Eye (tissue), 1 donor: ENCODE measurements at places on chromosomes 16 and 17.

DNA sequence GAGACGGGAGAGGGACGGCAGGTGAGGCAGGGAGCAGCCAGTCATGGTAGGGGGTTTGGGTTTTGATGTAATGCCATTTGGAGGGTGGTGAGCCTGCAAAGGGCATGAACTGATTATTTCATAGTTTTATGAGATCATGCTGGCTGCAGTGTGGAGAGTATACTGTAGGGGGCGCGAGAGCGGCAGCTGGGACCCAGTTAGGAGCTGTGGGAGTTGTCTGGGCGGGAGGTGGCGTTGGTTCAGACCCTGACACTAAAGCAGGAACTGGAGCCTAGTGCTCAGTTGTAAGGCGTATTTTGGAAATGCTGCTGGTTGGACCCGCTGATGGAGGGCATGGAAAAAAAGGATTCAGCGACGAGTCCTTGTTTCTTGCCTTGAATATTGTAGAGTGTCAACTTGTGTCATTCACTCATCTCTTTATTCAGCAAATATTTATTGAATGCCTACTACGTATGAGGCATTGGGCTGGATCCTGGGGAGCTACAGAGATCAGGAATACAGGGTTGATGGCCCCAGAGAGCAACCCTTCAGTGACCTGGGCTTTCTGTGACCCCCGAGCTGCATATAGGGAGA, 23.7 kb upstream of the KDM8 start:
- peak; percentile 86 for DNase-seq

GRCh38 chr16:7088711-7089110, 243.9 kb upstream of the RBFOX1 start:
- no peak for DNase-seq

DNA sequence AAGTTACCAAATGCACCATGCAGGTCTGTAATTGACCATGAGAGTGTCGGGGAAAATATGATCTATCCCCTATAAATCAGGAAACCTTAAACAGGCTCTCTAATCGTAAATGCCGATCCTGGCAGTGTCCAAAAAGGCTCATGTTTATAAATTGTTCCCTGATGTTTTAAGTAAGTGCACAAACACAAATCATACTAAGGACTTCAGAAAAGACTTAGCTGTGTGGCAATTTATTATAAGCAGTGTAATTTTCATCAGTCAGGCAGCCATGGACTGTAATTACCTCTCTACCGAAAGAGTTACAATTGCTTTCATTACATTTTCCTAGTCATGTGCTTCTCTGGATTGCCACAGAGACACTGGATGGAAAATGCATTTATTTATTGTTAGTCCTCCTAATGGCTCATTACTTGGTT, 73.4 kb upstream of the COX10 start:
- no peak for DNase-seq

GRCh38 chr16:81451753-81452680, 7.4 kb downstream of the CMIP start:
- no peak for DNase-seq

DNA sequence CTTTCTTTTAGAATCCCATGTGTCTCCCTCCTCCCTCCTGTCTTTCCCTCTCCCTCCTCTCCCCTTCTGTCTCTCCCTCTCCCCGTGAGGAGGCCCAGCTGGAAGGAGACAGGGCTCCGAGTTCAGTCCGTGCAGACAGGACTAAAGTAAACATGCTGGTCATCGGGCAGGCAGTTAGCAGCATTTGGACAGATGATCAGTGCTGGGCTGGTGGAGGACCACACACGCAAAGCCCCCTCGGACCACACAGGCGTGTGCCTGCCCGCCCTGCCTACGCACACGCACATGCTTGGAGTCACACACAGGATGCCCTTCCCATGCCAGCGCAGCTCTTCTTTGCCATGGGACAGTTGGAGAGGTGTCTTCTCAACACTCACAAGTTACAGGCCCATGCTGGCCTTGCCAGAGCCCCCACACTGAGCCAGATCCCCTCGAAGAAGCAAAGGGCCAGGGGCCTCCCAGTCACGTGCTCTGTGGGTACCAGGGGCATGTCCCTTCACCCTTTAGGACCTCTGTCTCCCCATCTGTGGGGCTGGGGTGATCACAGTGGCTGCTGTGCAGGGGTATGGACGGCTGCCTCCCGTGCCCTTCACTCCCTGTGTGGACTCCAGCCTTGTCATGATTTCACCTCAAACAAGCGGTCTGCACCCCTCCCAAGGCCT, 215.7 kb upstream of the FOXF1 start:
- DNase-seq: no peak

- DNase-seq: peak; percentile 67
These were observed 113.5 kb upstream of the RPL38 start for GRCh38 chr17:74089869-74090464.

GRCh38 chr16:65271996-65272395, 150.1 kb upstream of the CDH11 start:
- peak; percentile 55 for DNase-seq

- no peak for DNase-seq
These were observed 5.4 kb upstream of the MMD start for GRCh38 chr17:55426851-55427586.

- DNase-seq: no peak
These were observed 540 bp upstream of the CD300LF start for GRCh38 chr17:74713171-74713755.

GRCh38 chr16:19410435-19411171, 7.1 kb upstream of the TMC5 start:
- DNase-seq: peak; percentile 55
